Motor neuron (in vitro differentiated cells): ENCODE measurements at places on chromosomes 1 and 21.

DNA sequence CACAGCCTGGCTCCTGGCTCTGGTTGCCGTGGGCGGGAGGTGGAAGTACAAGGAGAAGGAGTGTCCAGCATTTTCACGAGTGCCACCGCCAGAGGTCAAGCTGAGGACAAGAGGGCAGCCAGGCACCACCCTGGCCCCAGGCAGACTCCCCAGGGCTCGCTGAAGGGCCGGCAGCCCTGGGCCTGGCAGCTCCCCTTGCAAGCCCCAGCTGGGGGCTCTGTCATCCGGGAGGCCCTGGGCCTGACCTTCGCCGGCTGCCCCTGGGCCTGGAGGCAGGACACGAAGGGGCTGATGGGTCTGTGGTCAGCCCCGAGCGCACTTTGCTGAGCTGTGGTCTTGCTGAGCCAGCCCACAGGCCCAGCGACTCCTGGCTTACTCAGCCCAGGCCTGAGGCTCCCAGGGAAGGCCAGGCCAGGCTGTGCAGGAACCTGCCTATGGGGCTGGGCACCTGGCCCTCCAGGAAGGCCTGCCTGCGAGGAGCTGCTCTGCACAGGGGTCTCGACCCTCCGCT, 74.8 kb downstream of the MORN1 start:
- no peak for ATAC-seq

DNA sequence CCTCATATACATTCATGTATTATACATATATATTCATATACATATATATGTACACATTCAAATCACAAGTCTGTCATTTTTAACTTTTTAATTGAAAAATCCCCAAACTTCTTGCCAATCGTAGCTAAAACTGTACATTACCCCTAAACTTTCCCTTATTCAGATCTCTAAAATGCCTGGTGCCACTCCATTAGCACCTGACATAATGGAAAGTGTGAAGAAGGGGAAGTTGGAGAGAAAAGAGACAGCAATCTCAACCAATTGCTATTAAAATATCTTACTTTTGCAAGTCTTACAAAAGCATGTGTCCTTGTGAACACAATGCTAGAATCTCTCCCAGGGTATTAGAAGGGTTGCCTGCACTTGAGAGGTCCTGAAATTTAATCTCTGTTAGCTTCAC, 22.7 kb upstream of the PRKACB start:
- ATAC-seq, result no peak

GRCh38 chr1:3318329-3318728, 136.1 kb upstream of the ARHGEF16 start:
- ATAC-seq, result no peak

DNA sequence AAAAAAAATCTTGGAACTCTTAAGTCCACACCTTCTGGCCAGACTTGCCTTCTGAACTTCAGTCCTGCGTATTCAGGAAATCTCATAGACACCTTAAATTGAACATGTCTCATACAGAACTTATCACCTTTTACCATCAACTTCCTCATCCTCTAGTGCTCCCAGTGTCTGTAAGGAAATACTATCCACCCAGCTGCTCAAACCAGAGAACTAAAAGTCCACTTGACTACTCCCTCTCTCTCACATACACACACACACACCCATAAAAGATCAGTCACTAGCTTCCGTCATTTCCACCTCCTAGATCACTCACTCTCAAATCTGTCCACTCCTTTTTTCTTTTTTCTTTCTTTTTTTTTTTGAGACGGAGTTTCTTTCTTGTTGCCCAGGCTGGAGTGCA, 10.9 kb upstream of the CAP1 start:
- ATAC-seq, result peak; percentile 65

- peak; percentile 63 for ATAC-seq
Observed at GRCh38 chr21:46097336-46098293, at the start of gene COL6A2. Gene COL6A2, plus strand, starts transcription at chr21:46098112.

DNA sequence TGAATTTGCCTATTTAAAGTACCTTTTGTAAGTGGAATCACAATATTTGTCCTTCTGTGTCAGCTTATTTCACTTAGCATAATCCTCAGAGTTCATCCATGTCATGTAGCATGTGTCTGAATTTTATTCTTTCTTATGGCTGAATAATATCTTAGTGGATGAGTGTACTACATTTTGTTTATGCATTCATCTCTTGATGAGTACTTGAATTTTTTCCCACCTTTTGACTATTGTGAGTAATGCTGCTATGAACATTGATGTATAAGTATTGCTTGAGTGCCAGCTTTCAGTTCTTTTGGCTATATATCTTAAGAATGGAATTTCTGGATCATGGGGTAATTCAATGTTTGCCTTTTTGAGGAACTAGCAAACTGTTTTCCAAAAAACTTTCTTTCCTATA, 84.2 kb downstream of the TGFB2 start:
- ATAC-seq, result no peak

- ATAC-seq, result no peak
Observed at GRCh38 chr1:160158031-160158430, 6.6 kb downstream of the ATP1A4 start.

- no peak for ATAC-seq
Observed at GRCh38 chr1:161215076-161215475, at the start of gene FCER1G. Gene FCER1G, plus strand, starts transcription at chr1:161215295. Its CDS starts 27 bp downstream, at chr1:161215322.

- ATAC-seq, result no peak
Observed at GRCh38 chr1:230288641-230289349, 137.3 kb downstream of the PGBD5 start.

GRCh38 chr1:227576189-227576588, 12.8 kb downstream of the ZNF678 start:
- ATAC-seq, result peak; percentile 64

GRCh38 chr1:17856496-17857108, 101.5 kb downstream of the ACTL8 start:
- ATAC-seq, result no peak

GRCh38 chr1:173520799-173521198, 43.7 kb downstream of the PRDX6 start:
- ATAC-seq, result no peak

GRCh38 chr1:76269155-76269554, 194.6 kb downstream of the ST6GALNAC3 start:
- ATAC-seq, result peak; percentile 51

GRCh38 chr1:223363856-223364684, at the start of gene SUSD4:
Gene SUSD4, minus strand, starts transcription at chr1:223364176. Its CDS starts 751 bp downstream, at chr1:223363425.
- ATAC-seq, result peak; percentile 71

GRCh38 chr1:207031632-207032264, 808 bp downstream of the C1orf116 start:
- ATAC-seq, result no peak

DNA sequence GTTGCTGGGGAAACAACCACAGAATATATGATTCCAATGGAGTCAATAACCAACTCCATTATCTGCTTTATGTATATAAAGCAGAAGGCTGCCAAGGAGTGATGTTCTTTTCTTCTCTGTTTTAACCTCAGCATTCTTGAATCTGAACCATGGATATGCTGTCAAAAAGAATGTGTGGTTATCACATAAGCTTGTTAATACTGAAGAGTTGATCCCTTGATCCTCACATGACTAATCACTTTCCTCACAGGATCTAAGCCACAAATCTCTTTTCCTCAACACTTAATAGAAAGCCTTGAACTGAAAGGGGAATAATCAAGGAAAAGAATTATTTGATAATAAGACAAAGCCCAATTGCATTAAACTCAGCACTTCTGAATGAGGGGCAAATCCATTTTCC, 271.3 kb upstream of the KIAA0040 start:
- ATAC-seq, result no peak

DNA sequence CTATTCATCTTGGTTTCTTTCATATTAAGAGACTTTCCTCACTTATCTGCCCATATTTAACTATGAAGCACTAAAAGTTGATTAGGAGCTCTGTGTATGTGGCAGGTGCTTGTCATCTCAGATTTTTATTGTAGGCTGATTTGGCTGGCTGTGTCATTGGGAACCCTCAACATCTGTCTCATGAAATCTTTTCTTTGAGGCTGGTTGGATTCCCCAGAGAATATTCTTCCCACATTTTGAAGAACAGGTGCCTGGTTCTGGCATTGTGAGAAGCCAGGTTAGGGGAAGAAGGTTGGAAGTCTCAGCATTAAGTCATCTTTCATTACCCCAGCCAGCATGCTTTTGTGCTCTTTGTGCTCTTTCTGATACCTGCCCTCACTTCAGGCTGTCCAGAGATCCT, 37.1 kb downstream of the EEIG2 start:
- no peak for ATAC-seq

DNA sequence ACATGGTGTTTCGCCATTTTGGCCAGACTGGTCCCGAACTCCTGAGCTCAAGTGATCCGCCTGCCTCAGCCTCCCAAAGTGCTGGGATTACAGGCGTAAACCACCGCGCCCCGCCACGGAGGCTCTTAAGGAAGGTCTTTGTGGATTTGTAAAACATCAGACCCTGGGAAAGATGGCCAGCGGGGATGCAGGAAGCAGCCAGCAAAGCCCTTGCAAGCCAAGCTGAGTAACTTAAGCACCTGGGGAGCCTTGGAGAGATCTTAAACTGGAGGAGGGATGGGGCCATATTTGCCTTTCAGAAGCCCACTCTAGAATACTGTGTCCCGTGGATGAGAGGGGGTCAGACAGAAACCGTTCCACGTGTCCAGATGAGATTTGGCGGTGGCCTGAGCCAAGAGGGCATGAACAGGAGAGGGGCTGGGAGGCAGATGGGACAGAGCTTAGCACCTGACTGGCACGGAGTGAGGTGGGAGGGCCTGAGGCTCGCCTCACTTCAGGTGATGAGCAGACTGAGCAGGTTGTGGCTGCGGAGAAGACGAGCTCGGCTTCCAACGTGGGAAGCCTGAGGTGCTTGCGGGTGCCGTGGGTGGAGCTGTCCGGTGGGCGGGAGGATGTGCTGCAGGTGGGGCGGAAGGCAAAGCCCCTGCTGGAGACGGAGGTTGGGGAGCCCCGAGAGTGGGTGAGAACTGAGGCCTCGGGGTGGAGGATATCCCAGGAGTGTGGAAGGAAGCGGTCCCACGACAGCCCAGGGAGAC, 11.7 kb downstream of the C1orf216 start:
- ATAC-seq, result no peak

DNA sequence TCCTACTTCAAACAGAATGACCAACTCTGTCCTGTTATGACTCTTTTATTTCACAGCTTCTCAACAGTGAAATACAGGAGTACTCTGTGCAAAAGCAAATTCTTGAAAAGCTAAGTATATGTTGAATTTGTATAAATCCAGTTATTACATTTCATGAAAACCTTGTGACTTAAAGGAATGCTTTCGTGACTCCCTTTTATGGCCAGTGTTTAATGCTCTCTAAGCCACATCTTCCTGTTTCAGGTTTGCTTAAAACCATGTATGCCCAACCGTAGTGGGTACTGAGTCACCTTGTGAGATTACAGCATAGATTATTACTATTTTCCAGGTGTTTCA, 40.2 kb upstream of the KIF1B start:
- no peak for ATAC-seq

GRCh38 chr21:14523234-14523633, 22.9 kb downstream of the SAMSN1 start:
- ATAC-seq, result no peak

DNA sequence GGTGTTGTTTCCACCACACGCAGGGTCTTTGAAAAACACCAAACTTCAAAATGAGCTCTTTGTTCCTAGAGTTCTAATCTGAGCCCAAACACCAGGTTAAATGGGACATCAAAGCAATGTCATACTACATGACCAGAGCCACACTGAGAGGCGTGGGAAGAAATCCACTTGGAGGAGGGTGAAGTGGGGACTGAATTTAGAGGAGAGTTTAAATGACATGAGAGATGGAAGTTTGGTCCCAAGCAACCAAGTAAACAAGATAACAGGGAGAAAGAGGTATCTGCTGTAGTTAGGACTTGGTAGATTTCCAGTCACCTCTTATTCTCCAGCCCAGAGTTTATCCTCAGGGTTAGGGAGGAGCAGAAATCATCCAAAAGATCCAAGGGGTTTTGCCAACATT, 290.9 kb upstream of the FAM78B start:
- no peak for ATAC-seq

GRCh38 chr1:84259989-84260388, 41.5 kb upstream of the SAMD13 start:
- ATAC-seq, result no peak

DNA sequence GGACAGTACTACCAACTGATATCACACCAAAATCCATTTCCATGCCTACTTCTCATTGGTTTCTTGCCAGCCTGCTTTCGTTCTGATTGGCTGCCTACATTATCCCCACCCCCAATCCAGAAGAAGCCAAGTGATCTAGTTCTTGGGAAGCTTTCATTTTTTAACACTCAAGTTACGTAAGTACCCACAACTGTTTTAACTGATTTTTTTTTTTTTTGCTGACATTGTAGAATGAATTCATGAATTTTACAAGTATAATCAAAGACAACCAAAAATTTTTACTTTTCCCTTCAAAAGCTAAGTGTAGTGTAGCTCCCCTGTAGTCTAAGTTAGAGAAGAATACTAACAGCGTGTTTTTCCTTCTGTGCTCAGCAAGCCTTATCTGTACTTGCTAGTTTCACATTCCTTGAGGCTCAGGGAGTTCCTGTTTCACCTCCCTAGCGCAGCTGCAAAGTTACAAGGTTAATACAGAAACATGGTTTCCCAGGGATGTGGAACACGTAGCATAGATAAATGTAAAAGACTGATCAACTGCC, at the start of gene SLC9C2:
Gene SLC9C2 (minus strand): TSS at position 17 of the 536 bp plus-strand sequence. CDS start 1,296 bp downstream, outside the sequence.
- no peak for ATAC-seq

- ATAC-seq, result no peak
Observed at GRCh38 chr1:224629965-224630364, 13.8 kb downstream of the CNIH3 start.

- peak; percentile 26 for ATAC-seq
Observed at GRCh38 chr21:15908187-15908586, 178.4 kb downstream of the USP25 start.

- ATAC-seq, result peak; percentile 89
Observed at GRCh38 chr1:1013105-1013921, at the start of gene ISG15. Gene ISG15, plus strand, starts transcription at chr1:1013497. Its CDS starts 77 bp downstream, at chr1:1013574.

DNA sequence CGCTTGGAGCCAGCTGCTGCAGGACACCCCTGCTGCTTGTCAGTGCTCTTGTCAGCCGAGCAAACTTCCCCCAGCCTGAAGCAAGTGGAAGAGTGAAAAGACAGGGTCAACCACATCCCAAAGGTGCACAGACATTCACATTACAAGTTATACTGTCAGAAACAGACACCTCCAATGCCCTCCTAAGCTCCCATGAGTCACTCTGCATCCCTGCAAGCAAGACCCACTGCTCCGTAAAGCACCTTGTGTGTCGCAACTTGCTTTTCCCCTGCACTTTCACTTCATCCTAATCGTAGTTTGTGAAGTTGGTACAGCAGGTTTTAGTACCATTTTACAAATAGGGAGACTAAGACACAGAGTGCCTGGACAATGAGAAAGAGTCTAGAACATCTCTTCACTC, 51.1 kb downstream of the KCNH1 start:
- peak; percentile 34 for ATAC-seq

DNA sequence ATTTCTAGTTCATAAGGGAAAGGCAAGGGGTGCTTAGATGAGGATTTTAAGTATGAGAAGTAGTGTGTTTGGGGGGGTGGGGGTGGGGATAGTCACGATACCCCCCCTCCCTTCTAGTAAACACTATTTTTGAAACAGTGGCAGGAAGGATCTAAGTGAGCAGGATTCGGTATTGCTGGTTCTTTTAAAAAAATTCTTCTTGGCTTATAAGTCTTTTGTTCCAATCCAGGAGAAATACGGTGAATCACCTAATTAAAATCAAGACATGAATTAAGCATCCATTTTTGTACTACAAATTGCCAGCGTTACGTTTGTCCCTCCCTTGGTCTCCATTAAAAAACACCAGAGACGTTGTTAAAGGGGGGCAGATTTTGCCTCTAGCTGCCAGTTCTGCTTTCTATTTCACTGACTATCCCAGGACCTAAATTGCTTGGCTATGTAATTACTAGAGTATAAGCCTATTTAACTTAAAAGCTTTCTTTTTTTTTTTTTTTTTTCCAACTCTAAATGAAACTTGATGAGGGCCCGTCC, 911 bp downstream of the LMO4 start:
- no peak for ATAC-seq

GRCh38 chr1:33030575-33030974, 6.1 kb downstream of the AK2 start:
- ATAC-seq, result no peak
